AG08396 (cell line): ENCODE measurements at places on chromosomes 11 and 22.

GRCh38 chr11:14041040-14041439 is 78.5 kb downstream of the SPON1 start:
- peak; percentile 13 for DNase-seq

DNA sequence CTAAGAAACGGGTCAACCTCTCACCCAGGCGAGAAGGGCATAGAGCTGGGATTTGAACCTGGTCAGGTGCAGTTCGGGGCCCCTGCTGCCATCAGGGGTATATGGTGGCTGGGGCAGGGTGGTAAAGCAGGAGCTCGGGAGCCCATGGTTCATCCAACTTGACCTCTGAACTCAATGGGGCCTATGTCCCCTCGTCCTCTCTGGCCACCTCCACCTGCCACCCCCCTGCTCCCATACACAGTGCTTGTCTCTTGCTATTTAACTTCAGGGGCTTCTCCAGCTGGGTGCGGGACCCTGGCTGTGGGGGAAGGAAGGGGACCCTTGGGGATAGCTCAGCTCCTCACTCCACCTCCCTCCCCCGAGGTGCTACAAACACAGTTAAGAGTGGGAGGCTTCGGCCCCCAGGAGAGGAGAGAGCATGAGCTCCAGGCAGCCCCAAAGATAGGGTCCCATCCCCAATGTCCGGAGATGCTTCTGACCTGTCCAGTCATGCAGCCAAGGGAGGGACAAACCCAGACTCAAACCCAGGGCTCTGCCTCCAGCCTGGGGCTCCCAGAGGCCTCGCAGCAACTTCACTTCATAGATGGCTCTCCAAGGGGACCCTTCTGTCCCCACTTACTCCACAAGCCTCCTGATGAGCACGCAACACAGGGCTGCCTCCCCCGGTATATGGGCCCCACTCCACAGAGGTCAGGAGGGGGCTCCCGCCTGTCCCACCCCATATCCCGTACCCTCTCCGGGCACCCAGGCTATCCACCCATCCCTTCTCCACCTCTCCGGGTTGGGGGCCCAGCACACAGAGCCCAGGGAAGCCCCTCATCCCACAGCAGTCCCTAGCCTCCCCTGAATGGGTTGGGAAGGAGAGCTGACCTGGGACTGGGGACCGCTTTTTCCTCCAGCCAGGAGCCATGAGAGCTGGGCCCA is 712 bp downstream of the IL2RB start:
- no peak for DNase-seq

GRCh38 chr11:41190437-41191082 is 268.9 kb downstream of the LRRC4C start:
- no peak for DNase-seq

- DNase-seq, result no peak
These were observed 25.7 kb downstream of the LRFN4 start for GRCh38 chr11:66882561-66883015.

GRCh38 chr22:49244466-49245420 is 582.9 kb downstream of the BRD1 start:
- no peak for DNase-seq

DNA sequence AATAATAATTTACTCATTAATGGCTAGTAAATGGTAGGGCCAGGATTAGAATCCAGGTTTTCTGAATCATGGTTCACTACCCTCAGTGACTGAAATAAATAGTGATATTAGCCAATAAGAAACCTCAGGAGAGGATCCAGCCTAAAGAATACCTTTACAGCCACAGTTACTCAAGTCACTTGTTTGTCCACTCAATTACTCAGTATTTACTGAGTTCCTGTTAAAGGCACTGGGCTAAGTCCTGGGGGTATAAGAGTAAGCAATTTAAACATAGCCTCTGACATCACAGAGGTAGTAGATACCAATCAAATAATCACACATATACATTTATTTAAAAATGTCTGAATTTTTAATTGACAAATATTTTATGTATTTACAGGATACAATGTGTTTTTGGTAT is 56.8 kb upstream of the GAB2 start:
- DNase-seq, result no peak

DNA sequence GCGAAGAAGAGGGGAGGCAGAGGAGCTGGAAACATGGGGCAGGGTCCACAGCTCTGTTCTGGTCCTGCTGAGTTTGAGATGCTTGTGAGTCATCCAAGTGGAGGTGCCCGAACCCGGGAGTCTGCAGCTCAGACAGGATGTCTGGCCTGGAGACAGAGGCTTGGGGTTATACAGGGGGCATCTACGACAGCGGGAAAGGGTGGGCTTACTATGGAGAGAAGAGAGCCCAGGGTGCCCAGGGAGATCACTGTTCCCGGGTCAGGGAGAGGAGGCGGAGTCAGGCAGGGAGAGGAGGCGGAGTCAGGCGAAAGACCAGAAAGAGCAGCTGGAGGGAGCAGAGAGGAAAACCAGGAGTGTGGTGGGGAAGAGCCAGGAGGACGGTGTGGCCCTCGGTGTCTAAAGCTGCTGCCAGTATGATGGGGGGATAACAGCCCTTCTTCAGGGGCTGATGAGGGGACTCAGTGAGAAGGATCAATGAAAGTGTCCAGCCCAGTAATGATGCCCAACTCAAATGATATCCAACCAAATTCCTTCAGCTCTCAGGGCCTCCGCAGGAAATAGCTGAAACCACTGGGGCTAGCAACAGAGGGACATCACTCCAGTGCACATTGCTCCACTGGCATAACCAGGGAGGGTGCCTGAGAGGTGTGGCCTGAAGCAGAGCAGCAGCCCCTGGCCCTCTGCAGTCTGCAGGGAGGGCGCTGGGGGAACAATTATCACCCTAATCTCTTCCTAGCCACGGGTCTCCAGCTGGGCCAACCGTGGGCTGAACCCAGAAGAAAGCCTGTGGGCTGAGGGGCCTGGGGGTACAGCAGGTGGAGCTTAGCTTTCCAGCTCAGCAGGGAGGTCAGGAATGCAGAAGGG is 2.6 kb upstream of the LTBP3 start:
- peak; percentile 48 for DNase-seq

DNA sequence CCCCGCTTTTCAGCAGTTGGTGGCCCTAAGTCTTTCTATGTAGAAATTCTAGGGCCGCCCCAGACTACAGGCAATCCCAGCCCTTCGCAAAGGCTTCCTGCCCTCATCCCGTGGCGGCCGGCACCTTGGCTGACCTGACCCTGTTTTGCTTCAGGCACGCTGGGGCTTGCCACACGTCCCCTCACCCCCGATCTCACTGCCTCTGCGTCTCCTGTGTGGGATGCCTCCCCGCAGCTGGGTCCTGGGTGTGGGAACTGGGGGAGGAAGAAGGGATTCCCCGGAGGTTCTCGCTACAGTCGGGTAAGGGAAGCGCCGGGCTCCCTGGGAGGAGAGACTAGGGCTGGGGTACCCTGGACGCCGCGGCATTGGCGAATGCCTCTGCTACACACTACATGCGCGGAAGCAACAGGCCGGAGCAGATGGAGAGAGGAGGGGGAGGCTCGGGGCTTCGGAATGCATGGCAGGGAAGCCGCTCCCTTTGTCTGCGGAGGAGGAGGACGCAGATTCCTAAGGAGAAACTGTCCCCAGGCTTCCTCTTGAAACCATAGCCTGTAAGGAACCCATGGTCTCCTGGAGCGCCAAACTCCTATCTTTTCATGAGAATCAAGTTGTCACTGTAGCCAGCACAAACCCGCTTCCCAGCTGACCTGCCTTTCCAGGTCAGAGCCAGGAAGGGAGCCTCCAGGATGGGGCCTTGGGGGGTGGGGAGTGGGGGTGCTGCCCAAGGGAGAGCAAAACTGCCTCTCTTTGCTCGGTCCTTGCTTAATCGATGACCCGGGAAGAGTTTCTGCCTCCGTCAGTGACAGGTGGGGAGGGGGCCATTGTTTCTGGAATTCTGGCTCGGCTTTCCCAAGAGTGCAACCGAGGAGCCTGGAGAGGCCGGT is 1.4 kb downstream of the DTX4 start:
- DNase-seq, result no peak

GRCh38 chr22:44382116-44383038 is 69.6 kb upstream of the SHISAL1 start:
- DNase-seq, result no peak

GRCh38 chr11:87307101-87307500 is 269.4 kb downstream of the TMEM135 start:
- no peak for DNase-seq

- no peak for DNase-seq
These were observed 626.1 kb downstream of the NELL1 start for GRCh38 chr11:21295508-21295907.

DNA sequence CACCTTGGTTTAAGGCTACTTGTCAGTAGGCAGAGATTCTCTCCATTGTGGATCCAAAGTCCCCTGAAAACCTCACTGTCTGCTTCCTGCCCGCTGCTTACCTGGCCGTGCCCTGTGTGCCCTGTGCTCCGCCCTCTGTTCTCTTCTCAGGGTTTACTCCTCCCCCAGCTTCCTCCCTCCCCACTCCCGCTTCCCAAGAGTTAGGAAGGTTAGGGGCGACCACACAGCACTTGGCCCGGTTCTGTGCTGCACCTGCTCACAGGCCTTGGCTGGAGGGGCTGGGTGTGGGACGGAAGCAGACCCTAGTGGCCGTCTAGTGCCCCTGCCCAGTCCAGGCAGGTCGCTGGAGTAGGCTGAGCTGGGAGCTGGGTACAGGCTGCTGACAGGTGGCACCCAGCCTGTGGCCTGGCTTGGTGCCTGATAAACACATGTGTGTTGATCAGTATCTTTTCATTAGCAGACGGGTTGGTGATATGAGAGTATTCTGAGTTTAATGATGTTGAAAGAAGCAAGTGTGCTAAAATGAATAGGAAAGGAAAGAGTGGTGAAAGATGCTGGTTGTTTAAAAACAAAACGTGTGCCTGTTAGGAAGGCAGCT is 40.5 kb downstream of the GRAMD4 start:
- DNase-seq, result no peak

- no peak for DNase-seq
These were observed 194.3 kb downstream of the OPCML start for GRCh38 chr11:133337951-133338418.

- DNase-seq, result peak; percentile 86
These were observed 394 bp downstream of the KIAA1671 start for GRCh38 chr22:24952837-24953383.

- no peak for DNase-seq
These were observed 115.1 kb downstream of the DBX1 start for GRCh38 chr11:20045098-20045688.

DNA sequence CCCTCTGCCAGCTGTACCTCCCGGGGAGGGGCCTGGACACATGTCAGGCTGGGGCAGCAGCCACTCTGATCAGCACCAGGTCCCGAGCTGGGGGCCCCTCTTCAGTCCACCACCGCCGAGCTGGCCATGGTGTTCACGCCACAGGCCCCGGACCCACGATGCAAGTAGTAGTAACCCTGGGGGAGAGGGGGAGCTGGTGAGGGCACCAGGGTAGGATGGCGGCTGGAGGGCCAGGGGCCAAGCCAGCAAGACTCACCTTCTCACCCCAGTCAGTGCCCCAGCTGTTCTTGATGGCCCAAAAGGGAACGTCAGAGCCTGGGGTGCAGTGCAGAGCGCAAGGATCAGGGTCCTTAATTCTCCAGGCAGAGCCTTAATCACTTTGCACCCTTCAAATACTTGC is 4.6 kb downstream of the CTSF start:
- DNase-seq, result no peak
